ENCODE measurements at places on chromosomes 6 and 20.

- DNase-seq, result no peak
These were observed 236.8 kb downstream of the LY86 start for GRCh38 chr6:6825193-6825784.

DNA sequence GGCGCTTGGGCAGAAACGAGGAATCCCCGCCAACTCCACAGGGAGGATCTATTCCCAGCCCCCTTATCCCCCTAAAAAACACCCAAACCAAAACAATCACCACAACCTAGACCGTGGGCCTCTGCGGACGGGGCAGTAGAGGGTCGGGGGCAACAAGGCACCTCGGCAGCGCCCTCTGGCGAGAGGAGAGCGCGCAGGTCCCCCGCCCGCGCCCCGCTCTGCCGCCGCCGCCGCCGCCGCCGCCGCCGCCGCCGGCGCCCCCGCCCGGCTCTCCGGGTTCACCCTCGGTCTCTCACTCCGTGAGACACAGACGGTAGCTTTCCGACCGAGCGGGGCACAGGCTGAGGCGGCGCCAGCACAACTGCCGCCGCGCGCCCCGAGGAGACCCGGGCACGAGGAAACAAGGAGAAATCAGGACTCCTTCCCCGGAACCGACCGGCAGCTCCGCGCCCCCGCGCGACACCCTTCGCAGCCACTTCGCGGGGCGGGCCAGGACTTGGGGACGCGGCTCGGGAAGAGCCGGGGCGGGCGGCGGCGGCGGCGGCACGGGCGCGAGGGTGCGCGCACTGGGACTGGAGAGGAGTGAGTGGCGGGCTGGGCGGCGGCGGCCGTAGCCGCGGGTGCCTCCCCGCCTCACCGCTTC, at the start of gene SLC35F1:
Gene SLC35F1 (plus strand): TSS at position 307 of the 643 bp plus-strand sequence.
- no peak for DNase-seq

DNA sequence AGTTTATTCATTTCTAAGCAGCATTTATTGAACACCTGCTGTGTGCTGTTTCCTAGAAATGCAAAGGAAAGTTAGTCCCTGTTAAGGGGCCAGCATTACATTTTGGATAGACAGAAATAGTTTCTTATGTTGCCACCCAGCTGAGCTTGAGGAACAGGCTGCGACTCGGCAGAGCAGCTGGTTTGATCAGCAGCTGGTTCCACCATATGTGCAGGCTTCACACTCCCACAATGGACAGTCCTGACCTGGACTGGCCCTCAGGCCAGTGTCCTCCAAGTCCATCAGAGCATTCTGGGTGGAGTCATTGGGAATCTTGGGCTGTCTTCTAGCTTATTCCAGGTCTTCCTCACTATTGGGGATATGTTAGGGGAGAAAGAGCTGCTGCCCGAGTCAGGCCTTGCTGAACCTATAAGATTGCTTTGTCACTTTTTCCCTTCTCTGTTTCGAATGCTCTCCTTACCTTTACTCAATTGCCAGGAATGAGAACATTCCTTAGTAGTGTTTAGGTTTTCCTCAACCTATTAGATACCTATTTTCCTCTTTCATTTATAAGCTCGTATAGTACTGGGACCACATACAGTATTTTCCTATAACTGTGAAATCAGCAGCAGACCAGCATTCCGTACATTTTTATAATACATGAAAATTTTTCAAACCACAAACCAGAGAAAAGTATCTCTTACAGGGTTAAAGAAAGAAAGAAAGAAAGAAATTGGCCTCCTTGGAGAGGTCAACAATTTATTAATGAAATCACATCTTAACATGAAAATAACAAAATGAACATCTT, 203.0 kb downstream of the FARS2 start:
- DNase-seq, result no peak

GRCh38 chr6:151387175-151387970, 4.0 kb downstream of the ZBTB2 start:
- DNase-seq, result no peak

DNA sequence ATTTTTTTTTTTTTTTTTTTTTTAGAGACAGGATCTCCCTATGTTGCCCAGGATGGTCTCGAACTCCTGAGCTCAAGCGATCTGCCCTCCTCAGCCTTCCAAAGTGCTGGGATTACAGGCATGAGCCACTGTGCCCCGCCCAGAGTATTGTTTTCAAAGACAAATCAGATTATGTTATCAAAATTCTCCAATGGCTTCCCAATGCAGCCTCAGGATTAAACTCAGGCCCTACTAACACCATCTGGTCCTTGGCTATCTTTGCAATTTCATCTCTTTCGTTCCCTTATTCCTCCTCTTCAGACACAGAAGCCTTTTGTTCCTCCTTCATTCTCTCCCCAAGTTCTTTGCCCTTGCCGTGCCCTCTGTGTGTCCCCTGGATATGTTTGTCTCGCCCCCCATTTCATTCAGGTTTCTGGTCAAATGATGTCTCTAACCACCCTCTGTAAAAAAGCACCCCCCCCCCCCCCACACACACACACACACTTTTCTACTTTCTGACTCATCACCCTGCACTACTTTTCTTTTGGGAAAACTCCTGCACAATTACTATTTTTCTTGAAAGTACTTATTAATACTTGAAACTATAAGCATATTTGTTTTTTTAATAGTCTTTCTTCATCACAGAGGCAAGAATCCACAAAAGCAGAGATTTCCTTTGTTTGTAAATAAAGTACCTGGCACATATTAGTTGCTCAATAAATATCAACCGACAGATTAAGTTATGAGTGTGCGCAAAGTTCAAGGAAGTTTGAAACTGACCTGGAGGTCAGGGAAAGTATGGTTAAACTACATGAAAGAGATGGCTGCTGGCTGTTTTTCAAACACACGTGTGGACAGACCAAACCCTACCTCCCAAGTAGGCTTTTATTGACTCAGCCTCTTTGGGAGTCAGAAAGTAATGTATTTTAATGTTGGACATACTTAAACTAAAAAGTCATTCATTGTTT, 16.7 kb downstream of the BTN1A1 start:
- no peak for DNase-seq

DNA sequence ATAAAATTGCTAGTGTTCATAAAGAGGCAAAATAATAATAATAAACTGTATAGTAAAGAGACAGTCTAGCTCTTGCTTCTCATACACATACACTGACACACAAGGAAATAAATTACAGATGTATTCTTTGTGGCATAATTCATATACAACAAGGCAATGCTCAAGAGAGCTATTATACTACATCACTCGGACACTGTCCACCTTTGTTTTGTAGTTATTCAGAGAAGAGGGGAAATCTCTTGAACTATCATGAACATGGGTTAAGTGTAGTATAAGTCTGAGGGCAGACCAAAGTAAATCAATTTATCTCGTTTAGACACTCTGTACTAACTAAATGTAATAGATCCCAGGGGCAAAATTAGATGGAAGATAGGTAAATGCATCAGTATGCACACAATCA, 72.7 kb upstream of the PHIP start:
- no peak for DNase-seq

GRCh38 chr6:106981926-106982325, 7.4 kb upstream of the CD24 start:
- DNase-seq, result no peak

DNA sequence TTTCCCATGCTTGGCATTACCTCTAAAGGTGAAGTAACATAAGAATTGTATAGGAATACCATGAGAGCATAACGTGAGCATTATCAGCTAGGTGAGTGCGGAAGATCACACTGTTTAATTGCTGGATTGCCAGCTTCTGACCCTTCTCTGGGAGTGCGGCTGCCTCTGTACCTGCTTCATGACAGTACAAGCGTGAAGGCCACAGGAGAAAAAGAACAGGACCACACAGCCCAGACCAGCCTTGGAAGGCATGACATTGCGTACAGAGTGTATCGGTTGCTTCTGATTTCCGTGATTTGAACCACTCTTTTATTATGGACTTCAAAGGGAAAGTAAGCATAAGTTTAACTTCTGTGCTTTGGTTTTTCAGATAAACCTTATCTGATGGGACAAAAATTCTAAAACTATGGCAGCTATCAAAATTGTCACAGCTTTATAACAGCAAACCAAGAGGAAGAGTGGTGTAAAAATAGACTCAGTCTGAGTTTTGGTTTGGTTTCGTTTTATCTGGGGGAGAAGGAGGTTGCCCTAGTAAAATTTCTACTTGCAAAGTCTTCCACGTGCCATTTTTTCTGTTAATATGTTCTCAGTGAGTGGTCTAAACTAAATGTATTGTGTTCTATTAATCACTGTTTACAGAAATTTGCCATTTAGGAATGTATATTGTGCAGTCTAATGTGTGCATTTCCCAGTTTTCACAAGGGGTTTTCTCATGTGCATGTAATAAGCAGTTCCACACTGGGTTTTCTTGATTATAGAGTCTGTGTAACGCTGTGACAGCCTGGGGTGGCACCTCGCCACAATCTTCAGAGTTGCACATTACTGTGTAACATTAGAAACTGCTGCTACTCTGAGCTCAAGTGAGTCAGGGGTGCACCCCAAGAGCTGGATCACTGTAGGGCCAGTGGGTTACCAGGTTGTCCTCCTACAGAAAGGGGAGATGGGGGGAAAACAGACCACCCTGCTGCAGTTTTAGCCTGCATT, 97.3 kb downstream of the RPP40 start:
- DNase-seq, result no peak

DNA sequence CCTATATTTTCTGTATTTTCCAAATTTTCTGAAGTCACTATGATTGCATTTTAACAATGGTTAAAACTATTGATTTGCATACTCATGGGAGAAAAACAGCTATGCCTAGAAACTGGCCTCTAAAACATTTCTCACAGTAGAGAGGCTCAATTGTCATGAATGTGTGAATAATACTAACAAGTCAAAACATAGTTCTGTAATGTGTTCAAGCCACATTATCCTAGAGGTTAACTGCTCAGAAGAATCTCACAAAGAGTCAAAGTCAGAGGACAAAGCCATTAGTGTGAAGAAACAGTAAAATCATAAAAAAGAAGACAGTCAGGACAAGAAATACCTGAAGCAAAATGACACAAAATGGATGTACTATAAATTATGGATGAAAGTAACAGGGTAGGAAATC, 12.5 kb upstream of the ALDH8A1 start:
- DNase-seq, result no peak

DNA sequence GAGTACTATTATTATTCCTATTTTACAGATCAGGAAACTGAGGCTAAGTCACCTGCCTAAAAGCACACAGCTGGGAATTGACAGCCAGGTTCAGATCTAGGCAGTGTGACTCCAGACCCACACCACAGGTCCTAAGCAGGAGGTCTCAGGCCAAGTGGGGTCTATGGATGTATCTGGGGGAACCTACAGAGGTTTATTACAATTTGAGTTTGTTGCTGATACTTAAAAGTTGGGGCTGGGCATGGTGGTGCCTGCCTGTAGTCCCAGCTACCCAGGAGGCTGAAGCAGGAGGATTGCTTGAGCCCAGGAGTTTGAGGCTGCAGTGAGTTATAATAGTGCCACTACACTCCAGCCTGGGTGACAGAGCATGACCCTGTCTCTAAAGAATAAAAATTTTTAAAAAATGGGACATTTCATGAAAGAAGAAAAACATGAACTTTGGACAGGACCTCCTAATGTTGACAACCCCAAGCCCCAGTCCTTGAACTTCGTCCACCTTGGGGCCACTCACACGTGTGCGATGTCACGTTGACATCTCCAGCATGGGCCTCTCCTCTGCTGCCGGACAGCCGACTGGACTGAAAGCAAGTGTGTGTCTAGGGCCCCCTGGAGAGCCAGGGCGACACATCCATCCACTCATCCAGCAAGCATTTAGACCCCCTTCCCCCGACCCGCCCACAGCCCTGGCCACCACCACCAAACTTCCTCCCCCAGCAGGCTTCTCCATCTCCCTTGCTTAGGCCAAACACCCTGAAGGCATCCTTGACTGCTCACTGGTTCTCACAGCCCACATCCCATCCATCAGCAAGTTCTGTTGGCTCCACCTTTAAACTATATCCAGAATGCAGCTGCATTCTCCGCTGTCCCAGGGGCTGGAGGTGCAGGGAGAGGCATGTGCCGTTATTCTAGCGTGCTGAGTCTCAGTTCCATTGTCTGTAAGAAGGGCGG, 40.0 kb downstream of the NOL4L start:
- no peak for DNase-seq

DNA sequence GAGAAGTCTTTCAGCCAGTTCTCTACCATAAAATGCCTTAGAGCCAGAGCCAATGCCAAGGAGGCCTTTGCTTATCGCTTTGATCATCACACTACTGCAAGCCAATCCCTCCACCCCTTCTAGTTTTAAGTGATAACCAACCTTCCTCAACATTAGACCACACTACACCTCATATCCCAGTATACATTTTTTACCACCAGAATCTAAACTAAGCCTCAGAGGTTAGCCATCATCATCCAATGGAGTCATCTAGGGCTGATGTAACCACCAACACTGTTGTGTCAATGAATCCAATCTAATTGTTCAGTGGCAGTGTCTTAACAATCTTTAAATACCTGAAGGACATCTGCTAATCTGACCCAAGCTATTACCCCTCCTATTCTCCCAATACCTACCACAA, 6.4 kb downstream of the ZUP1 start:
- DNase-seq, result no peak

DNA sequence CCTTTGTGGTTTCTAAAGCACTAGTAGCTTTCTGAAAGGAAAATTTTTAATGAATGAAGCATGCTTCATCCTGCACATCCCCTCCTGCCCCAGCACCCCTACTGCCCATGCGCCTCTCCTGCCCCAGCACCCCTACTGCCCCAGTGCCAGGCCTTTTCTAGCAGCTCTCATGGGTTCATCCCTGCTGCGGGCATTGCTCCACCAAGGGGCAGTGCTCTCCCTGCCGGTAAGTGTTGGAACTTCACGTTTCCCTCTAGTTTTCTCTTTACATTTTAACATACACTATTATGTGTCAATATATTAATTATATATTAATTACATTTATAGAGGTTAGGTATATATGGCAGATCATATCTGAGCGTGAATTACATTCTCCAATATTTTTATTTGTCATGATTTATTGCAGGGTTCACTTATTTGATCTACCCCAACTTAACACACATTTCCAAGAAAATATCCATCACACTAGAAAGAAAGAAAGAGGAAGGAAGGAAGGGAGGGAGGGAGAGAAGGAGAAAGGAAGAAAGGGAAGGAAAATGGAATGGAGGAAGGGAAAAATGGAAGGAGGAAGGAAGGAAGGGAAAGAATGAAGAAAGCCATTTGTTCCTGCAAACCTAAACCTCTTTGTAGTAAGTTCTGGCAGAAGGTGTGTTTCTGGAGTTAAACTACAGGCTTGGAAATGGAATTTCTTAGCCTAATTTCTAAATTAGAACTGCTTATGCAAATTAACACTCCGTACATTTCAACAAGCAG, 46.8 kb downstream of the CEP43 start:
- no peak for DNase-seq
